ENCODE measurements at places on chromosomes 12 and 14.

- DNase-seq = no peak
These were observed 118.3 kb downstream of the MED13L start for GRCh38 chr12:116159175-116159574.

DNA sequence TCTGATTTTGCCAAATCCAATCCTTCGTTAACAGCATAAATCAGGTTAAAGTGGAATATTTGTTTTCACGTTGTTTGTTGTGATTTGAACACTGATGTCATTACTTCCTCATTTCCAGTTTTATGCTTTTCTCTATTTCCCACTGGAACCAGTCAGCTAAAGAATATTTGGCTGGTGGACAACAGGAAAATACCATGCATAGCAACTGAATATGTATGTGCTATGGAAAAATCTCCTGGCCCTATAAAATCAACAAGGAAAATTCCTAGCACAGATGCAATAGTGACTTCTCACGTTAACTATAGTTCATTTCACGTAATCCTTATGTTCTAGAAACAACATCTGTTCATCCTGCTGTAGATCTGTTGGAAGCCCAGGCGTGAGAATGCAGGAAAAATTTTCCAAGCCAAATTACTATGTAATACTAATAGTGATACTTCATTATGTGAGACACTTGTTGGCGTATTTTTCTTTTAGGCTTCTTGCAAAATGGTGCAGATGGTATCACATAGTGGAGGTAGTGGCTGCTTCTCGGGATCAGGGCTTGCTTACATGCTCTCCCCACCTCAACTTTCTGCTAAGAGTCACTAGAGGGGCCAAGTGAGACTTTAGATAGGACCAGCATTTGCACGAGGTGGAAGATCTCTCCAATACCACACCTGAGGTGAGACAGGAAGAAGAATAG lies 86.3 kb upstream of the USP44 start:
- no peak for DNase-seq

DNA sequence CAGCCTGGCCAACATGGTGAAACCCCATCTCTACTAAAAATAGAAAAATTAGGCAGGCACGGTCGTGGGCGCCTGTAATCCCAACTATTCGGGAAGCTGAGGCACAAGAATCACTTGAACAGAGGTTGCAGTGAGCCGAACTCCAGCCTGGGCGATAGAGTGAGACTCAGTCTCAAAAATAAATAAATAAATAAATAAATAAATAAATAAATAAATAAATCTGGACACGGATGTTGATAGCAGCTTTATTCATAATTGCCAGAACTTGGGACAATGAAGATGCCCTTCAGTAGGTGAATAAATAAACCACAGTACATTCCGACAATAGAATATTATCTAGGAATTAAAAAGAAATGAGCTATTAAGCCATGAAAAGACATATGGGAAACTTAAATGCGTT lies 31.1 kb downstream of the TMEM30B start:
- no peak for DNase-seq

DNA sequence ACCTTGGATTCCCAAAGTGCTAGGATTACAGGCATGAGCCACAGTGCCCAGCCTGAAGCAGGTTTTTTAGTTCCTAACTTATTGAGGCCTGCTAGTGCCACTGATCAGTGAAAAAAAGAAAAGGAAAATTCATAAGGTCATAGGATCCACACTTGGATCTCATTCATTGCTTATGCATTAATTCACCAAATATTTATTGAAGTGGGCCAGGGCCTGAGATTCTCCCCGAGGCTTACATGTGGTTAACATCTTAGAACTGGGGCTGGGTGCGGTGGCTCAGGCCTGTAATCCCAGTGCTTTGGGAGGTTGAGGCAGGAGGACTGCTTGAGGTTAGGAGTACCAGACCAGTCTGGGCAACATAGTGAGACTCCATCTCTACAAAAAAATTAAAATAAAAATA lies 29.5 kb upstream of the MAP1LC3B2 start:
- DNase-seq = no peak

DNA sequence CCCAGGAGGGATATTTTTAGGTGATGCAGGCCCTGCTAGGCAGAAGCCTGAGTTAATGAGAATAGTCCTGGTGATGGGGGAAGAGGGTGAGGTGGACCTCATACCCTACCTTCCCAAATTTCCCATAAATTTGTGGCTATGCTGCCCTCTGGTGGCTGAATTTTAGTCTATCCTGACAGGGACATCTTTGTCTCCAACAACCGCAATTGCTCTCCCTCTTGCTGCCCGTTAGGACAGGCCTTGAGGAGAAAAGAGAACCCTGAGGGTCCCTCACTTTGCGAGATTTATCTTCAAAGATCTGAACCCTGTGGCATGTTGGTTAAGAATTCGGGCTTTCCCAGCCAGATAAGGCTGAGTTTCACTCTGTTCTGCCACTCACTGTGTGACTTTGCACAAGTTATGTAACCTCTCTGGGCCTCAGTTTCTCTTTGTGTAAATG lies 9.8 kb upstream of the ZNF385A start:
- DNase-seq = no peak

Data from activated T-helper 2 cell treated with anti-CD3 and anti-CD28 coated beads, Interferon-gamma antibody, Interleukin-2, Interleukin-4, amounts not matched to agents 10 μg/mL and 5 μg/mL and 100 μg/mL, durations not matched to agents 14 hours and 24 hours and 36 hours (primary cell).